ENCODE measurements at places on chromosomes 1 and 21.

DNA sequence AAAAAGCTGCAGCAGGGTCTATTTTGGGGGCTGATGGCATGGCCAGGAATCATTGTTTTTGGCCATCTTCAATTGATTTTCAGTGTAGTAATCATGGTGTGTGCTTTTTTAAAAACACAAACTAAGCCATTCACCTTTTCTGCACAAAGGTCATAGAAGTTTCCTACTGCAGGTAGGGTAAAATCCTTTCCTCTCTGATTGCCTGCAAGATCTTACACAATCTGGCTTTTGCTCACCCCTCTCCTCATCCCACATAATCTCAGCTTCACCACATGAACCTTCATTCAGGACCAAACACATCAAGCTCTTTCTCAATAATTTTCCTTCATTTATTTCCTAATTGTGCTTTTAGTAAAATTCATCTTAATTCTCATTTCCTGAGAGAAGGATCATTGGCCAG is 38.3 kb upstream of the GBP5 start:
- no peak for DNase-seq

DNA sequence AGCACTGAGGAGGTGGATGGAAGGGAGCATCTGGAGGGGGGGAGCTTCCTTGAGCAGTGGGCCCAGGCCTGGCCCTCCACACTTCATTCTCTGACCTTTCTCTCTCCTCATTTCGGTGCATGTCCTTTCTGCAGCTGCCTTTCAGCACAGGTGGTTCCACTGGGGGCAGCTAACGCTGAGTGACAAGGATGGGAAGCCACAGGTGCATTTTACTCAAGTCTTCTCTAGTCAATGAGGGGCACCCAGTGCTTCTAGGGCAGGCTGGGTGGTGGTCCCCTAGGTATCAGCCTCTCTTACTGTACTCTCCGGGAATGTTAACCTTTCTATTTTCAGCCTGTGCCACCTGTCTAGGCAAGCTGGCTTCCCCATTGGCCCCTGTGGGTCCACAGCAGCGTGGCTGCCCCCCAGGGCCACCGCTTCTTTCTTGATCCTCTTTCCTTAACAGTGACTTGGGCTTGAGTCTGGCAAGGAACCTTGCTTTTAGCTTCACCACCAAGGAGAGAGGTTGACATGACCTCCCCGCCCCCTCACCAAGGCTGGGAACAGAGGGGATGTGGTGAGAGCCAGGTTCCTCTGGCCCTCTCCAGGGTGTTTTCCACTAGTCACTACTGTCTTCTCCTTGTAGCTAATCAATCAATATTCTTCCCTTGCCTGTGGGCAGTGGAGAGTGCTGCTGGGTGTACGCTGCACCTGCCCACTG is 43.2 kb downstream of the YARS1 start:
- DNase-seq, result no peak

GRCh38 chr1:51734896-51735745 is 118.2 kb downstream of the OSBPL9 start:
- DNase-seq, result no peak

DNA sequence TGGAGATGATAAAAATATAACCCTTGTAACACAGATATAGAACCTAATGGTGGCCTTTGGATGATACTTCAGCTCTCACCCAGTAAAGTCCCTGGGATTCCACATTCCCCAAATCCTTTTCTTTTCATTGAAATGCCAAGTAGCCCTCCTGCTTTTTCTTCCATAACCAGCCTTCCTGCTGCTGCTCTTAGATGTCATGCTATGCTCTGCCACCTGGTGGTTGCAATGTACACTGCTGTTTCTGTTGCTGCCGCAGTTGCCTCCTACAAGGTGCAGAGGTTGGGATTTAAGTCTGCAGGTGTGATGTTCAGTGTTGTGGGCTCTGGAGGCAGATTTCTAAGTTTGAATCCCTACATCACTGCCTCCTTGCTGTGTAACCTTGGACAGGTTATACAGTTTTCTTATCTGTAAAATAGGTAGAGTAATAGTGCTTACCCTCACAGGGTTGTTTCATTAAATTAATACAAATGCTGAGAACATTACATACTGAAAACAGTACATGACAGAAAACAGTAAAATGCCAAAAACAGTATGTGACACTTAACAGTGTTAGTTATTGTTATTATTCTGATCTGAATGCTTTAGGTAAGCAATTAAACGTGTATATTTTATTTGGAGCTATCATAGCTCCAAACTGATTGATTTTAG is 64.3 kb downstream of the CAMSAP2 start:
- DNase-seq, result peak; percentile 83

- DNase-seq, result peak; percentile 35
These were observed 539 bp downstream of the ATP8B2 start for GRCh38 chr1:154325583-154326545.

DNA sequence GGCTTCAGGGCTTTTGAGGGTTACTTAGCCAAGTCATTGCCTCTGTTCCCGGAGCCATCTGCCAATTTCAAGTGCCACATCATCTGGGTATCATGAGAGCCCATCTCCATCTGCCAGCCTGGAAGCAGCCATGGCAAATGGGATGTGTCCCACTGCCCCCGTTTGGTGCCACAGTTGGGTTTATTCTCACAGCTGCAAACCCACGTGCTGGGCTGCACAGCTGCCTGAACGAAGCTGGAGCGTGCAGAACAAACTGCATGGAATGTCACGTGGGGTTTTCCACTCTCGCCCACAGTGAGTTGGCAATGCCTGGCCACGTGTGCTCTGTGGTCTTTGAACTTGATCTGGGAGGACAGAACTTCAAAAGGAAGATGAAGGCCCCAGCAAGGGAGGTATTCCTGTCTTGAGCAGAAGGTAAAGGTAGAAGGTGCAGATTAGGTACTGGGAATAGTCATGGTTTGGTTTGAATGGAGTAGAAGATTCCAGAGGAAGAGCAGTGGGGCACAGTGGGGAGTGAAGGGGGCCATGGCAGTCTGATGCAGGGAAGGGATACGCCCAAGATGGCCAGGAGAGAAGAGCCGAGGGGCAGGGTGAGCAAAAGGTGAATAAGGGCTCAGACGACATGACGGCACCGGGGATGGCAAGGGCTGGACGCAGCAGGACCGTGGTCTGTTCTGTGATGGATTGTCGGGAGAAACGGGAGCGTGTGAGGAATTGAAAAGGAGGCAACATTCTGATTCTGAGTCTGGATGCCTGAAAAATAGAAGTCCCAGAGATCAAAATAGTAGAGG is 222.0 kb downstream of the KAZN start:
- peak; percentile 87 for DNase-seq

GRCh38 chr1:49045371-49045770 is 268.7 kb upstream of the BEND5 start:
- DNase-seq, result peak; percentile 60

GRCh38 chr1:10916991-10917390 is 95.5 kb upstream of the TARDBP start:
- DNase-seq, result no peak

- DNase-seq, result peak; percentile 41
These were observed 197.0 kb upstream of the UBE2U start for GRCh38 chr1:64006276-64007051.

GRCh38 chr1:61270761-61271411 is 188.5 kb downstream of the NFIA start:
- DNase-seq, result no peak

Data from NCI-H2171 treated with DMSO at 0.1 percent for 48 hours (cell line).